ENCODE measurements at places on chromosomes 16 and 17.

DNA sequence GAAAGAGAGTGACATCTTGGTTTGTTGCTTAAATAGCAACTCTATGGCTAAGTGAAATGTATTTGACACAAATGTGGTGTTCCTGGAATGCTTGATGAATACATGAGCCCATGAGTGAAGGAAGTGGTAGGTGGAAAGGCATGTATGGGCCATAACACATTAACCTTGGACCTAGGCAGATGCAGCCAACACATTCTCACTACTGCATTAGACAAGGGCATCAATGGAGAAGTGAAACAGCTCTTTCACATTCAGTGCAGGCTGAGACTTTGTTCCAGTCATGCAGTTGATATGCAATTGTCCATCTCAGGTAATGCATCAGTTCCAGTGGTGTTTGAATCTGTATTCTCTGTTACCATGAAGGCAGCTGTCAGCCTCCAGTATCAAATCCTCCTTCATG, 133.6 kb downstream of the HS3ST3B1 start:
- no peak for DNase-seq

DNA sequence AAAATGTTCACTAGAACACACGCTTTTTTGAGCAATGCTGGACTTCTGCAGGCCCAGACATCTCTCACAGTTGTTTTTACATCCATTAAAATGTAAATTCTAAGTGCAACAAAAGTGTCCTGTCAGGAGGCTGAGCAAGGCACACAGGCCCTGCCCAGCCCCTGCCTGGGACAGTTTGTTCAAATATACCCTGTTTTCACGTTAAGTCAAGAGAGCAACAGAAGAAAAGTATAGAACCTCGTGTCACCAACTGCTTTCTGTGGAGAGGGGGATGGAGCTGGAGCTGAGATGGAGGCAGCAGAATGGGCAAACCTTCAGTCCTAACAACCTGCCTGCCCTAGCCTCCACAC, 4.3 kb upstream of the HOXB2 start:
- DNase-seq = no peak

DNA sequence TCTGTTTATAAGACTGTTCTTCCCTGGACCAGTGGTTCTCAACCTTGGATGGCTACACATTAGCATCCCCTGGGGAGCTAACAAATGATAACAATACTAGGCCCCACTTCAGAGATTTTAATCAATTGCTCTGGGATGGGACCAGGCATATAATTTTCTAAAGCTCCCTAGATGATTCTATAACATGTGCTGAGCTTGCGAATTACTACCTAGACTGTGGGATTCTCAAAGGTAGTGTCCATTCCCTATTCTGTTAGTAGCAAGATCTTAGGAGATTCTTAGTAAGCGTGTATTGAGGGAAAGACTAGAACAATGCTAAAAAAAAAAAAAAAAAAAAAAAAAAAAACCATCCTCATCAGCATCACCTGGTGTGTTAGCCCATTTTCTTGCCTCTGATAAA, 412.0 kb upstream of the CDH5 start:
- DNase-seq = no peak

DNA sequence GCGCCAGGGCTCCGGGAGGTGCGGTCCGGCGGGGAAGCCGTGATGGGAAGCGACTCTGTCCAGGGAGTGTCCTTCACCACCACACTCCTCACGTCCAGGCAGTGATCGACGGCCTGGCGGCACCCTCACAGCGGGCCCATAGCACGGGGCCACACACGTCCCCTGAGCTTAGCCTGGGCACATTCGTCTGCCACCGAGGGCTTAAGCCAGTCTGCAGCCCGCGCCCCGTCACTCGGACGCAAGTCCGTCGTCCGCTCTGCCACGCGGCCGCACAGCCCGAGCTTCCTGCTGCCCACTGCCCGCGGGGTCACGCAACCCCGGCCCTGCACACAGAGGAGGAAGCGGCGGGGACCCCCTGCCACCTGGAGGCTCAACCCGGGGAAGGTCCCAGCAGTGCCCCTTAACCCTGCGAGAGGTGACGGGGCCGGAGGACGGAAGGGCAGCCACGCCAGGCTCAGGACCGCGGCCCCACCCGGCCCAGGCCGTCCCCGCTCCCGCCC, 3.0 kb upstream of the TBX2 start:
- DNase-seq = no peak

DNA sequence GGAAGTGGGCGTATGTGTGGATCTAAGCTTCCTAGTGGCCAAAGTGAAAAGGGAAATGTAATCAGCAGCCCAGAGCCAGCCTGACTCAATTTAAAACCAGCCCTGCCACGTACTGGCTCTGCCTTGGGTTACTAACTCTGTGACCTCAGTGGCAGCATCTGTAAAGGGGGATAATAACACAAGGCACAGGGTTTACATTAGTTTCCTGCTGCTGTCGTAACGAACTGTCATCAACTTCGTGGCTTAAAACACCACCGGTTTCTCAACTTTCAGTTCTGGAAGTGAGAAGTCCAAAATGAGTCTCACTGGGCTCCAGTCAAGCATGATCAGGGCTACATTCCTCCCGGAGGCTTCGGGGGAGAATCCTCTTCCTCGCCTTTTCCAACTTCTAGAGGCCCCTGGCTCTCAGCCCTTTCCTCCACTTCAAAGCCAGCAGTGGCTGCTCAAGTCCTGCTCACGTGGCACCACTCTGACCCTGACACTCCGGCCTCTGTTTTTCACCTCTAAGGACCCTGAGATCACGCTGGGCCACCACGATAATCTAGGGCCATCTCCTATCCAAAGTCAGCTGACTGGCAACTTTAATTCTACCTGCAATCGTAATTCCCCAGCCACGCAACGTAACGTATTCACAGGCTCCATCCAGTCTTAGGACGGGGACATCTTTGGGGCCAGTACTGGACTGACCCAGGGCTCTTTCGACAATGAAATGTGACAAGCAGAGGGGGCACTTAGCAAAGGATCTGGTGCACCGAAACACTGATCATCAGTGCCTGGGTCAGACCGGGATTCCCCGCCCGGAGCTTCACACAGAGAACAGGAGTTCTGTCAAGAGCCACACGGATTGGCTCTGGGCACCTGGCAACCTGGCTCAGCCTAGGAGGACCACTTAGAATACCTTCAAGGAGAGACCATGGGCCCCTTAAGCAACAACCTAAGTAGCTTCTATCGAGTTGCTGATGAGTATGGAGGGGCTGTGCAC, 14.5 kb downstream of the TMC6 start:
- DNase-seq = no peak

DNA sequence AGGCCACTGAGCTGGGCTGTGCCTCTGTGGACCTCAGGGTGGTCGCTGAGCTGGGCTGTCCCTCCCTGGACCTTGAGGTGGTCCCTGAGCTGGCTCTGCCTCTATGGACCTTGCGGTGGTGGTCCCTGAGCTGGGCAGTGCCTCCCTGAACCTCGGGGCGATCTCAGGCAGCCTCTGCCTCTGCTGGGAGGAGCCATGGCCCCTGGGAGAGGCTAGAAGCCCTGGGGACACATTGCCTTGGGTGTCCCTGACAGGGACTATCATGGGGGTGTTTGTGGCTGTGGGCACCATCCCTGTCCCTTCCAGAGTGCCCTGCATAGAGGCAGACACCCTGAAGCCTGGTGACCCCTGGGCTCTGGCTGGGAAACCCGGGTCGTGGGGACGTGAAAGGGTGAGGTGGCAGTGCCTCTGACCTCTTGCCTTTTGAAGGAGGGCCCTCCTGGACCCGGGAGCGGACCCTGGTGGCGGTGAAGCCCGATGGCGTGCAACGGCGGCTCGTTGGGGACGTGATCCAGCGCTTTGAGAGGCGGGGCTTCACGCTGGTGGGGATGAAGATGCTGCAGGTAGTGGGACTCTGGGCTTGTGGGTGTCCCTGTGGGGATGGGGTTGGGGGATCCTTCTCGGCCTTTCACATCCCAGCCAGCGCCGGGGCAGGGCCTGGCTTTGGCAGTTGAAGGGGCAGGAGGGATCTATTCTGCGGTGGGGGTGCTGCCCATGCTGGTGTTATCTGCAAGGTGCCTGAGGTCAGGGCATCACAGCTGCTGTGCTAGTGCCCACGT, 1.8 kb downstream of the NME4 start:
- DNase-seq = no peak

DNA sequence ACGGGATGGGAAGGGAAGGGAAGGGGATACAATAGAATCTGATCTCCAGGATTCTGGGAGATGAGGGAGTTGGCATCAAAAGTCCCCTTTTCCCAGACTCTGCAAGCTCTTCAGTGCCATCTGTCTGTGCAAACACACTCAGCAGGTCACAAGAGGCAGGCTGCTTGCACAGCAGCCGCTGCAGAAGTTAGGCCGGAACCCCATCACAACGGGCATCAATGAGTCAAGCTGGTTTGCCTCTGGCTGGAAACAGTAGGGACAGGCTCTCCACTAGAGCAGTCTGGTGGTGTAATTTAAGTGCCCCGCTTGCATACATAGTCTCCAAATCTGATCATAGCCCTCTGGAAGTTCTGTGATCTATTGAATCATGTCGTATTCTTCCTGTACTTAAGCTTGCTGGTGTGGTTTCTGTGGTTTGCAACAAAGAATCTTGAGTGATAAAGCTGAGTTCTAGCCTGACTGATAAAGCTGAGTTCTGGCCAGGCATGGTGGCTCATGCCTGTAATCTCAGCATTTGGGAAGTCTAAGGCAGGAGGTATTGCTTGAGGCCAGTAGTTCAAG, 33.7 kb upstream of the KDM8 start:
- DNase-seq = peak; percentile 5

GRCh38 chr17:4900231-4901107, 1.1 kb downstream of the C17orf107 start:
- DNase-seq = no peak

GRCh38 chr17:6487251-6488007, 43.2 kb downstream of the PIMREG start:
- no peak for DNase-seq

DNA sequence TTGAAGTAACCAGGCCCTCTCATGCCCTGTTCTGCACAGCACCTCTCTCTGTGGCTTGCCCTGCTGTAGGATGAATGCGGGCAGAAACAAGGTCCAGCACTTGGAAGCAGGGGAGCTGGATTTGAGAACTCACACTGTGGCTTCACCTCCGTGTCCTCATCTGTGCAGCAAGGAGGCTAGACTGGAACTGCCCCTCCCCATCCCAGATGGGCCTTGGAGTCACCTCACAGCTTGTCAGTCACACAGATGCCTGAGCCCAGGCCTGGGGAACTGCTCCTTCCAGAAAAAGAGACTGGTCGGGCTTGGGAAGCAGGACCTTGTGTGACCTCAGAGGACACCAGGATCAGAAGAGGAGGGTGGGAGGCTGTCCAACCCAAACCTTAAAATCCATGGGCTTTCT, 180.8 kb downstream of the CCT6B start:
- DNase-seq = no peak

DNA sequence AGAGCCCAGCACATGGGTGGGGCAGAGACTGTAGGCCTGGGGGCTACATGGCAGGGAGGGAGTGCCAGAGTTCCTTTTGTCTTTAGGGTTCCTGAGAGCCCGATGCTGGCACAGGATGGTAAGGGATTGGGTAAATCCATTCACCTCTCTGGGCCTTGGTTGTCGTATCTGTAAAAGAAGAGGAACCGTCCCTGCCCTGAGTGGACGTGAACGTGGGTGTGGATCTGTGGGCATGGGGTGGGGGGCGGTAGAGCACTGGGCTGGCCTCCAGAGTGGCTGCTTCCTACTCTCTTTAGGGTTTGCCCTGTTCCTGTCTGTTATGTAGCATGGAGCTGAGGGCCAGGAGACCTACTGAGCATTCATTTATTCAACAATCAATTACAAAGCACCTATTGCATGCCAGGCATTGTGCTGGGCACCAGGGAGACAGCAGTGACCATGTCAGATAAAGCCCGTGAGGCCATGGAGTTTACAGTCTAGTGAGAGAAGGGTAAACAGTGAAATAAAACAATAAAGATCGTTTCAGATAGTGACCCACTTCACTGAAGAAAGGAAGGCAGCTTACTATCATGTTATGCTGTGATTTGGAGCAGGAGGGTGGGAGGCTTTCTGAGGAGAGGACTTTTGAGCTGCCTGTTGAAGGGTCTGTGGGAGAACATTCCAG, 13.1 kb upstream of the TCAP start:
- DNase-seq = no peak

DNA sequence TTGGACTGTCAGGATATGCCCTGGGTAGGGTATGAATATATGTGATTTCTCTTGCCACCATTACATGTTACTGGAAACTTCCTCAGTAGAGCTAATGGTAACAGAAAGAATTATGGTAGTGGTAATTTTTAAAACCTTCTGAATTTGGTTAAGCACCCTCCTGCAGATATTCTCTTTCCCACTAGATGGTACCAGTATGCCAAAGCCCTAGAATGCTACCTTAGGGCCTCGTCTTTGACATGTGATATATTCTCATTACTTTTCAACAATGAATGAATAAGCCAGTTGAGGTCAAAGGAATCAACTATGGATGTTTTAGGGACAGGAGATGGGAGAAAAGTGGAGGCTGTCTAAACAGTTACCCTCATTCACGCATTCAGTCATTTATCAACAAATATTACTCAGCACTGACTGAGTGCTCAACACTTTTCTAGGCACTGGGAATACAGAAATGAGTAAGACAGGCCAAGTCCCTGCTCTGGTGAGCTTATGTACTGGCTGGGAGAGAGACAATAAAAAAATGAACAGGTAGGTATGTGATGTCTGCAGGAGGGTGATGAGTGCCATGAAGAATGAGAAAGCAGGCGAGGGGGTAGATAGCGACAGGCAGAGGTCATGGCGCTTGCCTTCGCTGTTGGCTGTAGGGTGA, 14.7 kb downstream of the CDH13 start:
- no peak for DNase-seq

DNA sequence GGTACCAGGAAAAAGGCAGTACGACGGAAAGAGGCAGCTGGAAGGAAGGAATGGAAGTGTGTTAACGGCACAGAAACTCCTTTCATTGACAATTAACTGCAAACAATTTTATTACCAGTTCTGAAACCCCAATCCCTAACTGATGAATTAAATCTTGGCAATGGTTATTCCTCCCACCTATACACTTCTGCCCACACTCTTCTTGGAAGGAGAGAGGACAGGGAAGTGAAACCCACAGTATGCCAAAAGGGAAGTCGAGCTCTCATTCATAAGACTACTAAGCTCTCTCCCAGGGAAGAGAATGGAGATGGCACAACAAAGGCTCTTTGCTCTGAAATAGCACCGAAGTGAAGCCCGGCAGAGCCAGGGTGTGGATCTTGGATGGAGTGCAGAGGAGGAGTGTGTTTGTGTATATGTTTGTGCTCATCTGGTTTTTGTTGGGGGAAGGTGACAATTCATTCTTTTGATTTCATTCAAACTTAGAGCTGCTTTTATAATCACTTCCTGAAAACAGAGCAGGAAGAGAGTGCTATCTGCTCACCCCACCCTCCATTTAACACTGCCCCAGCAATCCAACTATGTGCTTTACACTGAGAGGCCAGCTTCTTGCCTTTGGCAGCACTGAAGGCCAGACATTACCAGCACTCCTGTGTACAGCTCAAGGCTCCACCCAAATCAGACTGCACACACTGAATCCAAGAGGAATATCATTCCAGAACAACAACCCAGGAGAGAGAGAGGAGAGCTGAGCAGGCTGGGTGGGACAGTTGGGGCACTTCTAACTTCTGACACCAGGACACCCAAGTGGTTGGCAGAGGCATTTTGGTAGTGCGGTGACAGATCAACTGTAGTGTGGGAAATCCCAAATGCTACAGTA, 68.7 kb downstream of the HIC1 start:
- no peak for DNase-seq

Measured in NCI-H2029 treated with DMSO at 0.1 percent for 48 hours (cell line).